Left ventricle myocardium superior (tissue), 1 donor: ENCODE measurements at places on chromosomes 4 and X. TPM values are rescaled to one million over a fixed set of nuclear protein-coding genes. Genes with fewer than 3 reads are reported as not detected.

GRCh38 chrX:22105231-22105630, 73.1 kb downstream of the PHEX start:
- no peak for DNase-seq

DNA sequence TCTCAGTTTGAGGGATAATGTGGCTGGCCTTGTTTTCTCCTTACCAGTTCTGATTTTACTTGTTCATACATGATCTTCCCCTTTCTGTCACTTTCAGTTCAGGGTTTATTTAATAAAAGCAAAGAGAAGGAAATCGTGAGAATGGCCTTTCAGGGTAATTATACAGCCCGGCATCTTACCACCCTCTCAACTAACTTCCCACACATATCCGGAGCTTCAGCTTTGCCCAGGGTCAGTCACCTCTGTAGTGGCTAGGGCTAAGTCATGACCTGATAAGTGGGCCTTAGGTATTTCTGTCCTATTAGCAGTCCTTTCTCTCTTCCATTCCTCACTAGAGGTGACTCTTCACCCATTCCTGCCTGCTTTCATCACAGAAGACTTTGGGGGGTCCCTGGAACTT, 15.8 kb downstream of the TRPC5 start:
- DNase-seq, result no peak

The UGT2B17 gene
- total RNA-seq, result not detected

- DNase-seq, result no peak
Measured at GRCh38 chr4:8162625-8163024, 4.0 kb upstream of the ABLIM2 start.

DNA sequence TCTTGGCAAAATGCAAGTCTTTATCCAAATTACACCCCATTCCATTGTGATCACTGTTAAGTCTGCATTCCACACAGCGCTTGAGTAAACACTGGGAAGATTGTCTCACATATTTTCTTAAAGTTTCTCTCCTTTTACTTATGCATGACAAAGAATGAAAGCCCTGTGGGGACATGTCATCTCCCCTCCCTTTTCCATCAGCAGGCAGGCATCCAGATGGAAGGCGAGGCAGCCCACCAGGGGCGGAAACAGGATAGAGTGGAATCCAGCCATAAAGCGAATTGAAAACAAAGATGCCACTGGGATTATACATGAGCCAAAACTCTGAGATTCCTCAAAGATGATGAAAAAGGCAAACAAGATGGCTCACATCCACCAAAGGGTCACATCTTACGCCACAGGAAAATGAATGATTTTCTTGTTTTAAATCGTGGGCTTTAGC, 78.2 kb downstream of the AFAP1 start:
- peak; percentile 52 for DNase-seq

The EDA gene
- 12.8 TPM for total RNA-seq

GRCh38 chr4:19803406-19803805, 448.3 kb upstream of the SLIT2 start:
- DNase-seq, result no peak

DNA sequence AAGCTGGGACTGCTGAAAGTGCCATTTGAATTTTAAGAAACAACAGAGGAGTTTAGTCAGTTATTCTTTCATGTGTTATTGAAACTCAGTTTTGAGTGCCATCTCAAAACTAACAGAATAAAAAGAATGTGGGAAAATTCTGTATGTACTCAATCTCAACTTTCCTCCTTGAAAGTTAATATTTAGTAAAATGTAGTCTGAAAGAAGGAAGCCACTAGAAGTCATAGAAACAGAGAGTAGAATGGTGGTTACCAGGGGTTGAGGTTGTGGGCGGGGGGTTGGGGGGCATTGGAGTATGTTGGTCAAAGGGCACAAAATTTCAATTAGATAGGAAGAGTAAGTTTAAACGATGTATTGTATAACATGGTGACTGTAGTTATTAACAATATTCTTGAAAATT, 628.3 kb upstream of the MAGEB2 start:
- DNase-seq, result no peak

DNA sequence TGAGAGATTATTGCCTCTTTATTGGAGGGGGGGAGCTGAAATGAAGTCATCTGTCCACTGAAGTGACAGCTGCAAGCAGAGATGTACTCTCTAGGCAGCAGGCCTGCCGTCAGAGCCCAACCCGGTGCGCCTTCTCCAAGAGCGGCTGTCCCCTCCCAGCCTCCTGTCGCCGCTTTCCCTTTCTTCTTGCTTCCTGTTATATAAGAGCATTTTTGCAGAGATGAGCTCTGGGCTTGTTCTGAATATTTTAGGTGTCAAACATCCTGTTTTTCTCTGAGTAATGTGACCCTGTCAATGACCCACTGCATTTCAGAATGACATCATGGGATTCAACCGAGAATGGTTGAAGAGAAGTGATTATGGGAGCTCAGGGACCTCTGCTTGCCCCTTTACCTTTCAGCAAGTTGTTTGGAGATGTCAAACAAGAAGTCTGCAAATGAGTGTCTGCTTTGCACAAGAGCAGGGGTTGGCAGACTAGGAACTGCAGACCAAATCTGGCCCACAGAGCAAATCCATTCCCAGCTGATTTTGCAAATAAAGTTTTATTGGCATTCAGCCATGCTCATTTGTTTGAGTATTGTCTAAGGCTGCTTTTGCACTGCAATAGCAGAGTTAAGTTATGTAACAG, 79.9 kb downstream of the SLC9A6 start:
- DNase-seq, result peak; percentile 72

DNA sequence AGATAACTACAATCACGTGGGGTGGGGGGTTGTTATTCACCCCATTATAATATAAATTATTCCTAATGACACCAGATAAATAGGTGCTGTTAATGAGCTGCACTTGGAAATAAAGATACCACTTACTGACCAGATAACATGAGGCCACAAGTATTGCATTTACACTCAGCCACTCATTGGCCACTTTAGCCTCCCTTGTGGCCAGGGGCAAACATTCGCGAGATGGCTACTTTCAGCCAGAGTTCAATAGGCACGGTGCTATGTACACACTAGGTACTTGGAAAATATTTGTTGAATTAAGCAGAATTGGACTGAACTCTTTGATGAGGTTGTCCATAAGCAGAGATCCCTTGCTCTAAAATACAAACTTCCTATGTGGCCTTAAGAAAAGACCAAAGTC, 713.7 kb upstream of the TENM3 start:
- no peak for DNase-seq

DNA sequence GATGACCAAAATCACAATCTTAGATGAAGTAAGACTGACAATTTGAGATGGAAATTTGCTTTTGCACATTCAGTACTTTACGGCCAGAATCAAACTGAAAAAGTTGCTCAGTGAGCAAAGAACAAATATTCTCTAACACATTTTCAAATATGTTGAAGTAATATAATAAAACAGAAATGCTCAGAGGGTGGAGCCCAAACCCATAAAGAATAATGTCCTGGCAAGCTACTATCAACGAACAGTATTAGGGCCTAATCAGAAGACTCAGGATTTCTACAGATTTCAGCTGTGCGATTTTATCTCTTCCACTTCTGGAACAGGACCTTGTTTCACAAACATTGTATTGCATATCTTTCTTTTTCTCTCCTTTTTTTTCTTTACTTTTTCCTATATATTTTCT, 505.0 kb downstream of the TECRL start:
- no peak for DNase-seq

DNA sequence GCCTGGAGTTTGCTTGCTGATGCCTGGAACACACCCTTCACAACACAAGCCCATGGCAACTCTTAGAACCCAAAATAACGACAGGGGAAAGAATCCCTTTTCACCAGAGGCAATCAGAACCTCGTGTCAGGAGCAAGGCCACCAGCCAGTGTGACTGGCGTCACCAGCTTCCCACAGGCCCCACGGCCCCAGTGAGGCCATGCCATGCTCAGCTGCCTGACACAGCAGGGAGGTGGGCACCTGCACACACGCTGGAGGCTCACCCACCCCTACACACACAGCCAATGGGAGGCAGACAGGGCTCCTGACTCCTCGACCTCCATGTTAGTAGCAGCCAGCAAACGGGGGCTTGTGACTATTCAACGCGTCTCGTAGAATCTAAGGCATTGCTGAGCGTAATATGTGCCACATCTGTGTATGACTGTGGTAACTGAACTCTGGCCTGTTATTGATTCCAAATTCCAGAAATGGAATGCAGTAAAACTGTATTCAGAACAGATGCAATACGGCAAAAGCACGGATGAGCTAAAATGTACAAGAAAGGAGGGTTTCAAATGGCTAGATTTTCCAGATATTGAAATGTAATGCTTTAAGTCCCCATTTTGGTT, 28.5 kb downstream of the RNF212 start:
- no peak for DNase-seq

- DNase-seq, result no peak
Measured at GRCh38 chr4:144801731-144802130, 155.8 kb downstream of the HHIP start.

DNA sequence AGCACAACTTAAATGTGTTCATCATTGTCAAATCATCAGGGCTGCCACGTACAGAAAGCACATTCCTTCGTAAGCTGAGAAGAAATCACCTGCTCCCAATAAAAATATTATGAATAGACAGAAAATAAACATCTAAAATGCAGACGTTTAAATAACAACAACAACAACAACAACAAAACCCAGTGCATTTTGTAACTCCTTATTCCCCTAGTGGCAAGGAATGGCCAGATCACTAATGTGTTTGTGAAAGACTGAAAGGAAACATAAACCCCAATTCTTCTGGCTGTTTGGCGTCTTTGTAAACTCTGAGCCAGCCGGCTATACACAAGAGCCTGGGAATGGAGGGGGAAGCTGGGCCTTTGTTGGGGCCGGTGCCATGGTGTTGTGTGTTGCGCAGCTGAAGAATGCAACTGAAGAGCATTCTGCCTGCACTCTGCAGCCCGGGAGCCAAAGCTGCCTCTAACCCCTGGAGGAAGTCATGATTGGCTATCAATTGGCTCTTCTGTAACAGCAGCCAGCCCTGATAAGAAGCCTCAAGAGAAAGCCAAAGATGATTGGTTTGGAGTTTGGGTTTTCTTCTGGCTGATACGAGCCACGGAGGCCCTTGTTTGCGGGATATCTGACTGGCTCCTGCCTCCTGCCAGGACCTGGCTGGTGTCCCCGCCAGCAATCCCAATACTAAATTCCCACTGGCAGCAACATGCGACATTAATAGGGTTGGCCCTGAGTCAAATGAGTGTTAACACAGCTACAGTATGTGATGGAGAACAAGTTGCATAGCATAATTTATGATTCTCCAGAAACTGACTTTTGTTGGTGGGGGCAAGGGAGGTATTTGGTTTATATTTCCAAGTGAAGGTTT, 89.7 kb upstream of the TFDP3 start:
- peak; percentile 59 for DNase-seq

DNA sequence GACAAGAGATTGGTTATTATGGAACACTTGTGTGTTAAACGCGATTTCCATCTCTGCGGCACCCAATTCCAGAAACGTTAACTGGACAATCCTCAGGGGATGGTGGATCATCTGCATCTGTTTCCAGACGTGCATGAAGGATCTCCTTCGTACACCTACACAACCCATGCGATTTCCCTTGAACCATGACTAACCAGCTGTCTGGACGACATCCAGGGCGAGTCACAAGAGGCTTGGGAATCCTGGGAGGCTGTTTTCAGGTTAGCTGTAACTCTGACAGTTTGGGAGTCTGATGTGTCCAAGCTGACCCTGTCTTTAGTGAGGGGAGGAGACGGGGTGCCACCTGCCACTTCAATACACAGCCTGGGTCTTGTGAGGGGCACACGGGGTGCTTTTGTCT, 84.5 kb downstream of the GATB start:
- DNase-seq, result no peak

The PRDM8 gene
- 1.0 TPM for total RNA-seq

The TECRL gene
- 1,256 TPM for total RNA-seq

GRCh38 chr4:41133454-41134018, 80.8 kb downstream of the APBB2 start:
- no peak for DNase-seq

- DNase-seq, result no peak
Measured at GRCh38 chr4:173919196-173919595, 364.3 kb downstream of the FBXO8 start.

The PAGE4 gene
- not detected for total RNA-seq

DNA sequence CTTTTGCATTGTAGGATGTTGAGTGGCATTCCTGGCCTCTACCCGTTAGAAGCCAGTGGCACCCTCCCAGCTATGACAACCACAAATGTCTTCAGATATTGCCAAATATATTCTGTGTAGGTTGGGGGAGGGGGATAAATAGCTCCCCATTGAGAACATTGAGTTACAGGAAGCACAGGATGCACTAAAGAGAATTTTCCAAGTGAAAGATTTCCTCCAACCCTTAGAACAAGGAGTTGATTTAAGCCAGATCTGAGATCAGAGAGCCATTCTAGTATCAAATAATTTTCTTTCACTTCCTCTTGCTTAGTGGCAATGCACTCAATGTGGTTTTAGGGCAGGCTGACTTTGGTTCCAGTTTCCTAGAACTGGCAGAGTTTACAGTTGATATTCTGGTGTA, 436.6 kb downstream of the C4orf33 start:
- DNase-seq, result no peak

The FAM9C gene
- 1.2 TPM for total RNA-seq

The AMTN gene
- total RNA-seq, result not detected

DNA sequence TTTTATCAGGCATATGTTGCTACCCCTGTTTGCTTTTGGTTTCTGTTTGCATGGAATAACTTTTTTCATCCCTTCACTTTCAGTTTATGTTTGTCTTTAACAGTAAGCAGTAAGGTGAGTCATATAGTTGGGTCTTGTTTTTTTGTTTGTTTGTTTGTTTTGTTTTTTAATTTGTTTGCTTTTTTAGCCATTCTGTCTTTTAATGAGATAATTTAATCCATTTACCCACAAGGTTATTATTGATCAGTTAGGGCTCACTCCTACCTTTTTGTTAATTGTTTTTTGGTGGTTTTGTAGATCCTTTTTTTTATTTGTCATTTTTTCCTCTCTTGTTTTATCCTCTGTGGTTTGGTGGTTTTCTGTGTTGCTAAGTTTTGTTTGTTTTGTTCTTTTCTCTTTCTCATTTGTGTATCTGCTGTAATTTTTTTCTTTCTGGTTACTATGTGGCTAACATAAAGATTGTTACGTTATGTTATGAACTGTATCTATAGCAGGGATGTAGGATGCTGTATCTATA, 379.5 kb upstream of the MAD2L1 start:
- DNase-seq, result no peak

The TMEM35A gene
- total RNA-seq, result 0.30 TPM

DNA sequence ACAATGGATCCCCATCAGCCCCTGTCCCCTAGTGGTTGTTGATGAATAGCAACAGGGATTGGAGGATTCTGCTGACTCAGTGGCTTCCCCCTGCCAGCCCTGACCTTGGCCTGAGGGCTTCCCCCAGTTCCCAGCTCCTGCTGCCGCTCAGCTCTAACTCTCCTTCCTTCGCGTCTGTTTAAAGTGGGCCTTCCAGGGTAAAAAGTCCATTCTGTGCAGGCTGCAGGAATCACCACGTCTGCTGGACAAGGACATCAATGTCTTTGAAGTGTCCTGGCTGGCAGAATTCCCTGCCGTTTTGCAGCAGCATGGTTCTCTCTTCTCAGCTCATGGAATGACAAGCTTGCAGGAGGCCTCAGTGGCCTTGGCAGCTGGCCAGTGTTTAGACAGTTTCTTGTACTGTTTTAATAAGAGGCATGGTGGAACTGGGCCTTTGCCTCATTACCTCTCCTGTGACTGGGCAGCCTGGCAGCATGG, 152.5 kb upstream of the STX18 start:
- peak; percentile 73 for DNase-seq
